Effector CD8-positive, alpha-beta T cell (primary cell): ENCODE measurements at places on chromosomes 2 and 18.

DNA sequence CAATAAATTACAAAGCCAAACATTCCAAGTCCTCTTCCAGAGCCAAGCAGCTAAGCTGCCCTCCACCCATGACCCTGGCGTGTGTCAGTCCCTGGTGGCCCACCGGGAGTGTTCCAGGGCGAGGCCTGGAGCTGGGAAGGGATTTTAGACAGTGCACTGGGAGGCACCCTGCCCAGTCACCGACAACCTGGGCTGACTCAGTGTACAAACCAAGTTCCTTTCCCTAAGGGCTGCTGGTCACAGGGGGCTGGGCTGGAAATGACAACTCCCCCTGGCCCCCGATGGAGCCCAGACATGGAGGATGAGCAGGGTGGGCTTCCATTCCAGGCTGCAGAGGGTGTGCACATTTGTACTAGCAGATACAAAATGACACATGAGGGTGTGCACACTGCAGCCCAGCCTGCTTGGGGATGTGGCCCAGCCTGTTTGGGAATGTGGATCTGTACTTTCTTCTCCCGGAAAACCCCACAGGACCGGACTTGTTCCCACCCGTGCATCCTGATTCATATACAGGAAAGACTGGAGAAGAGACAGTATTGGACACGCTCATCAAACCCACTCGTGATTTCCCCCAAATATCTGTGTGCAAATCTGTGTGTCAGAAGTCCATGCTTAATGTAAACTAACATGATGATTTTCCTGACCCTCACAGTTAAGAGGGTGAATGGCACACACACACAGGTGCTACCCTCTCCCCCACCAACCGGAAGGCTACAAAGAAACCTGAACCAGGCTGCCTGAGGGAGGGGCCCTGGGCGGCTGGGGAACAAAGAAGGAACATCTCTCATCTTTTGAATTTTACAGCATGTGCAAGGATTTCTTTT, 58.9 kb downstream of the NDUFA10 start:
- DNase-seq: no peak

DNA sequence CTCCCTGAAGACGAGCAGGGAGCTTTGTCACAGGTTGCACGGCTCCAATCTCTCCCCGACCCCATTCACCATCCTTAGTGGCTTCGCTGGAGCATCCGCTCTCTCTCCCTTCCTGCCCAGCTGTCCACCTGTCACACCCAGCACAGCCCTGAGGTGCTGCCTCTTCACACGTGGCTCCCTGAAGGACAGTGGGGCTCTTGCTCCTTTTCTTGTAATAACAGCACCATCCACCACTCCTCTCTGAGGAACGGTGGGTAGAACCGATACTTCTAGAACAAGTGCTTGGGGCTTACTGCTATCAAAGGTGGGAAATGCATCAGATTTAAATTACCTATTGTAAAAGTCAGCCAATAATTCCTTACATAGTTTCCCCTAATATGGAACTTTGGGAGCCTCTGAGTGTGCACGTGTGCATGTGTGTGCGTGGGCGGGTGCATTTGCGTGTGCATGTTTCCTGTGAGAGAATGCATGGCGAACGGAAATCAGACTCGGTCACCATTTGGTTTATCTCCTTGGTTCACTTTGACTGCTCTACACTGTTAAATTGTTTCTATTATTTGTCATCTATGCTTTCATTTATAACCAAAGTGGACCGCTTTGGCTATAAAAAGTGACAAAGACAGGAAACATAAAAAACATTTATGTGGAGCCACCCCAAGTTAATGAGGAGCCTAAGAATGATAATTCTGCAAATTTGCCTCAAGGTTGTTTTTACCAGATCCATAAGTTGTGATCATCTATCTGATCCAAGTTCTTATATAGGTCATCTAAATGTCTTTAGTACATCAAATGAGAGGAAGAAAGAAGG, 39.1 kb downstream of the KLHL29 start:
- DNase-seq: no peak

DNA sequence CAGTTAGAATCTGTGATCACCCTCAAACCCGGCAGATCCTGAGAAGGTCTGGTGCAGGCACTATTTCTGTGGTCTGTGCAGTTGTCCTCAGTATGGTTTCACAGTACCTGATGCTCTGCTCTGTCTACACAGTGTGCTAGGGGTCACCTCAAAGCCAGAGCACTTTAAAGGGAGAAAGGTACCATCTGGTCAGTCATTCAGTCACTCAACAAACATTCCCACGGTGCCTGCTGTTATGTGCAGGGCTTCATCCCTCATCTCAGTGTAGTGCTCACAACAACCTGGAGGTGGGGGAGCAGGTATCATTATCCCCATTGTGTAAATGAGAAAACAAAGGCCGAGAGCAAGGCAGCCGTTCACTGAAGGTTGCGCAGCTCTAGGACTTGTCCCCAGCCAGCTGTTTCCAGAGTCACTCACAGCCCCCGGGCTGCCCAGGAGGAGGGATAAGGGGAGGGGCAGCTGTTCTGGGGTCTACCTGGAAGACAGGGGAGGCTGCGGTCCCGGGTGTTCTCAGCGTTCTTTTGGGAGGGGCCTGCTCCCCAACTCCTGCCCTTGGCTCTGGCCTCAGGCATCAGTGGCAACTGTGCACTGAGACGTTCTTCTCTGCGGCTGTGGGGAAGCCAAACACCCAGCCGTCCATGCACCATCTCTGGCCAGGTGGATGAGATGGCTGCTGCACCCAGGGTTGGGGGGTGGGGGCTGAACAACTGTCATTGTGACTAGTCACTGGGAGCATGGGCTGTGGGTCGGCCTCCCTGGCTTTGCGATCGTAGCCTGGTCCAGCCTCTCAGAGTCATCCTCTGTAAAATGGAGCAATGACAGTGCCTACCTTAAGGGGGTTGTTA, 9.2 kb downstream of the INHBB start:
- DNase-seq: no peak

GRCh38 chr18:25686960-25687500, 335.1 kb upstream of the ZNF521 start:
- no peak for DNase-seq
